ENCODE measurements at places on chromosomes 3 and 15.
A peak's percentile ranks its signal among the peaks of the same experiment; 100 is the strongest.

GRCh38 chr15:23035964-23036566, 3.3 kb downstream of the TUBGCP5 start:
- DNase-seq = peak; percentile 28

GRCh38 chr15:26561896-26562295, 211.0 kb downstream of the GABRB3 start:
- no peak for DNase-seq

- no peak for DNase-seq
Observed at GRCh38 chr15:68966996-68967395, 36.7 kb downstream of the SPESP1 start.

DNA sequence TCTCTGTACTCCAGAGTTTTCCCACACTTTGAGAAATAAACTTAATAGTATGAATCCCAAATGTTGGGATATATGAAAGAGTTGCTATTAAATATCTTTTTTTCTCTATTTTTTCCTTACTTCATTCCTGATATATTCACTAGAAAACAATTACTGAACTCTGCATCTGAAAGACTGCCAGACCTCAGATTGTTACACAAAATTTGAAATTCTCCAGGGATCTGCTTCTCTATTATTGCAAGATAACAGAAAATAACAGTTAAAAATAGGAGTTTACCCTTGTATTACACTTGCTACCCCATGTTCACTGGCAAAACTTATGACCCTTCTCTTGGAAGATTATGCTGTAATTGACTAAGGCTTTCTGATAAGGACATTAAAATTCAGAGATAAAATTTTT, 11.7 kb upstream of the P3H2 start:
- no peak for DNase-seq

- no peak for DNase-seq
Observed at GRCh38 chr3:194672876-194673275, 885 bp upstream of the LSG1 start.

Data from CD8-positive, alpha-beta memory T cell (primary cell).